ENCODE measurements at places on chromosomes 1 and 21. TPM values are rescaled to one million over a fixed set of nuclear protein-coding genes. Genes with fewer than 3 reads are reported as not detected.

DNA sequence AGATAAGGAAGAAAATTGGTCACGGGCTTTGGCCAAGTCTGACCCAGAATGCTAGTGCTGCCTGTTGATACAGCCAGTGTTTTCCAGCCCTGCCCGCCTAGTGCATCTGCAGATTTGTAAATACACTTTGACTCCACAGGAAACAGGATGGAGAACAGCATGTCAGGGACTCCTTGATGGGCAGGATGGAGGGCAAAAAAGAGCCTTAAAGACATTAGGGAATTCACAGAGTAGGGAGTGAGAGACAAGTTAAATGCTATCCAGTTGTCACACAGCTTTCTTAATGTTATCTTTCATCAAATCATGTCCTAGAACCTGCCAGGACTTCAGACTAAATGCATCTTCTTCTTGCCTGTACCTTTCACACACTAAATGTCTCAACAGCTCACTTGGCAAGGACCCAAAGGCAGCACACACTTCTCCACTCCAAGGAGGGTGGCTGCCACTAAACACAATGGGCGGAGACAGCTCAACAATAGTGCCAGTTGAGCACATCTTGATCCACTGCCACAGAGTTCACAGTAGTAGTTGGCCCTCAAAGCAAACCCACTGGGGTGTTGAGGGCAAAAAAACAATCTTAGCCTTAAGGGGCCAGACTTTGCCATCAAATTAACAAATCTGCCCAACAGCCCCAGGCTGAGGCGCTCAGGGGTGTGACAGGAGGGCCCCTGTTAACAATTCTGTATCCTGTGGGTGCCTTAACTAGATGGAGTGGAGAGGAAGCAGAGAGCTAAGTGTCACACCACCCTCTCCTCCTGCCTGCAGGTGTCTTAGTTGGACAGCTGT lies 2.7 kb downstream of the HIVEP3 start:
- peak; percentile 55 for DNase-seq
- peak overlapping the region; percentile 43 for H3K4me3 ChIP-seq
- peak overlapping the region; percentile 86 for H3K27ac ChIP-seq
- peaks cover 85% of the 10 kb centered on the region for H3K4me1 ChIP-seq
- H3K27me3 ChIP-seq = no peaks in the 10 kb centered on the region

DNA sequence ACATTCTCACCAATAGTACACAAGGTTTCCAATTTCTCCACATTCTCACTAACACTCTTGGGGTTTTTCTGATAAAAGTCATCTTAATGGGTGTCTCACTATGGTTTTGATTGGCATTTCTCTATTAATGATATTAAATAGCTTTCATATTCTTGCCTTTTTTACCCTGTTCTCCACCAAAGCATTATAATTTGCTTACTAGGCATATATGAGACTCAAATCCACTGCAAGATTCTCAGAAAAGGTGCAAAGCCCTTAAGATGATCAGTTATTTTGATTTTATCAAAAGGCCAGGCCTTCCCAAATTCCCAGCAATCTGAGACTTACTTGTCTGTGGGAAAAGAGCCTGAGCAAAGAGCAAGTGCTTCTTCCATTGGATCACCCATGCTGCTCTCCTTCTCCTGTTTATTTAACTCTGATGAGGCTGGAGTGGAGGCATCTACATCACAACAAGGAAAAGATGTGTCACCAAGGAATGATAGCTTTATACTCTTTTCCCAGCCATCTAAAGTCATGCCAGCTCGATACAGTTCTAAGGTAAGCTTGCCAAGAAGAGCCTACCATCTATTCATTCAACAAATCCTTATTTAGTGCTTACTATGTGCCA lies 24.6 kb downstream of the CLSPN start:
- H3K27me3 ChIP-seq = no peaks in the 10 kb centered on the region
- H3K36me3 ChIP-seq = peaks cover 48% of the 10 kb centered on the region
- H3K4me3 ChIP-seq = no peak overlapping the region
- no peaks in the 10 kb centered on the region for H3K4me1 ChIP-seq
- no peak for DNase-seq

DNA sequence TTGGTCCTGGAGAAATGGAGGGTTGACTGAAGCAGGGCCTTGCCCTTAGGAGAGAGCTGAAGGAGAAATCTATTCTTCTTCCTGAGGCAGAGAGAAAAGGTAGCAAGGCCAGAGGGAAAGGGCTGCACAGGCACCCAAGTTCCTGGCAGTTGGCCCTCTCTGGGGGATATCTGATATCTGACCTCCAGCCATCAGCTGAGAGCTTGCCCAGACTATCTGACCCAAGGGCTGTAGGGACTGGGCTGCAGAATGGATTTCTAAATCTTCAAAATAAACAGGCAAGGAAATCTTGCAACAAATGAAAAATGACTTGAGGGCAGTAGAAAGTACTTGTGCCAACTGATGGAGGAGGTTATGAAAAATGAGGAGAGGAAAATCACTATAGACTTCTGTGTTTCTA lies 498 bp upstream of the CLCA2 start:
- H3K4me1 ChIP-seq = peaks cover 4% of the 10 kb centered on the region
- no peak overlapping the region for H3K27ac ChIP-seq
- DNase-seq = no peak
- no peak overlapping the region for H3K4me3 ChIP-seq
- no peaks in the 10 kb centered on the region for H3K36me3 ChIP-seq
- peaks cover 3% of the 10 kb centered on the region for H3K27me3 ChIP-seq

Gene TRIM45
- total RNA-seq = 0.69 TPM

Gene FGR
- 0.27 TPM for total RNA-seq

DNA sequence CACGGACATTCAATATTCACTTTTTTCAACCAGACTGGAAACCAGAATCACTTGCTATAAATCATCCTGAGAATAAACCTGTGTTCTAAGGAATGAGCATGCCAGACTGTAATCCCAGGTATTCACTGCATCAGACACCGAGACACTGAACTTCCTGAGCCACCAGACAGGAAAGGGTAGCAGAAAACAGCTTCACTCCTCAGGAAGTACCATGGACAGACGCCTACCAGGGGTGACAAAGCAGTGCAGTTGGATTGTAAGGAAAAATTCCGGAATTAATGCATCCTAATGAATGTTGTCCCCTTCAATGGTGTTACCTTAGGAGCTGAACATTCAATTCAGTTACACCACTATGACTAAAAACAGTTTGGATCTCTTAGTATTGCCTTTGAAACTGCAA lies 156.1 kb downstream of the PIGK start:
- no peaks in the 10 kb centered on the region for H3K36me3 ChIP-seq
- no peak for DNase-seq
- no peaks in the 10 kb centered on the region for H3K4me1 ChIP-seq
- no peak overlapping the region for H3K4me3 ChIP-seq

- H3K27me3 ChIP-seq = no peaks in the 10 kb centered on the region
- H3K4me3 ChIP-seq = peak overlapping the region; percentile 87
- H3K27ac ChIP-seq = peak overlapping the region; percentile 85
- peaks cover 45% of the 10 kb centered on the region for H3K4me1 ChIP-seq
- peak; percentile 78 for DNase-seq
These were observed 500 bp downstream of the FAM20B start for GRCh38 chr1:179025975-179026812.

DNA sequence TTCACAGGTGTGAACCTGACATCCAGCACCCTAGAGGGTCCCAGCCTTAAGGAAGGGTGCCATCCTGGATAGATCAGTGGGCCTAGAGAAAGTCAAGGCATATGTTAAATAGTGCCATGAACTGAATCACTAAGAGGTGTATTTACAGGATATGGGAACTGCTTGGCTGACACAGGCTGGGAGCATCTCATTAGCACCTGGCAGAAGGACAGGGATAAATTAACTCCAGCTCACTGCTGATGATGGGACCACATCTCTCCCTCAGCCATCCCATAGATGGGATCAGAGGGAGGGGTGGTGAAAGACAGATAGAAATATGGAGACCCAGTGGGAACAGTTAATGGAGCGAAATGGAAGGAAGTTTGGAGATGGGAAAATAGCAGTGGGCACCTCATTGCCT lies 122.0 kb downstream of the IGSF21 start:
- peaks cover 1% of the 10 kb centered on the region for H3K36me3 ChIP-seq
- no peak overlapping the region for H3K27ac ChIP-seq
- DNase-seq = no peak
- peaks cover 14% of the 10 kb centered on the region for H3K27me3 ChIP-seq

Gene MAGI3
- total RNA-seq = 7.3 TPM

DNA sequence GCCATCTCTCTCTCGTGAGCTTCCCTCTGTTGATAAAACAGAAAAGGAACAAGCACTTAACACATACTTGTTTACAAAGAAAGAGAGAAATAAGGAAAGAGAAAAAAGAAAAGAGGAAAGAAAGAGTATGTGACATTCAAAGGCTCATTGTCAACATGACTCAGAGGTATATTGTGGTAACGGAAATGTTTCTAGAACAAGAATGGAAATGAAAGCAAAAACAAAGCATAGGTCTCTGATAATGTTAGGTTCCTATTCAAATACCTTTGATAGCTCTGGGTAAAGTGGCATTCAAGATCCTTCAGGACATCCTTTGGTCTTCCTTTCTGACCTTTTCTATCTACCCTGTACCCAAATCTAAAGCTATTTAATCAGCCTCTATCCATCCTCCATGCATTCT lies 67.4 kb upstream of the DMRTA2 start:
- no peaks in the 10 kb centered on the region for H3K27me3 ChIP-seq
- no peak overlapping the region for H3K27ac ChIP-seq
- no peak for DNase-seq
- H3K36me3 ChIP-seq = peaks cover 56% of the 10 kb centered on the region
- H3K4me3 ChIP-seq = no peak overlapping the region

Gene SPRR1B
- not detected for total RNA-seq

DNA sequence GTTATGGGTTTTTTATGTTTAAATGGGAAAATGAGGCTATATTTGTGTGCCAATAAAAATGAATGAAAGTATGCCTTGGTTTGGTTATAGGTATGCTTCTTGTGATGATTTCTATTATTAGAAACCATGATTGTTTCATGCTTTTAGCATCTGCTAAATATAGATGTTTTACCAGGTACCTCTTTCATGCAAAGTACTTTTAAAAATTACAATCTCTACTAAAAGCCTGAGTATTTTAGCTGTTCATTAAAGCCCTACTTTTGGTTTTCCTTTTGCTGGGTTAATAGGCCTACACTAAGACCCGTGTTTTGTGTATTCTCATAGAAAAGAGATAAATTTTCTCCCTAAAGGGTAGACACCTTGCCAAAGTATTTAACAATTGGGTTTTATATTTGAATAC lies 32.0 kb downstream of the MTF2 start:
- no peaks in the 10 kb centered on the region for H3K27me3 ChIP-seq
- DNase-seq = no peak
- H3K27ac ChIP-seq = no peak overlapping the region

GRCh38 chr1:96478228-96478627 lies 243.4 kb upstream of the PTBP2 start:
- DNase-seq = no peak
- H3K27me3 ChIP-seq = peaks cover 2% of the 10 kb centered on the region
- no peak overlapping the region for H3K27ac ChIP-seq

GRCh38 chr1:177632923-177633615 lies 336.8 kb downstream of the SEC16B start:
- no peaks in the 10 kb centered on the region for H3K4me1 ChIP-seq
- H3K27me3 ChIP-seq = no peaks in the 10 kb centered on the region
- no peak overlapping the region for H3K27ac ChIP-seq
- H3K4me3 ChIP-seq = no peak overlapping the region
- DNase-seq = no peak
- no peaks in the 10 kb centered on the region for H3K36me3 ChIP-seq

Gene HSD3B1
- not detected for total RNA-seq

Data from activated CD4-positive, alpha-beta memory T cell treated with anti-CD3 and anti-CD28 coated beads for 36 hours (primary cell).